GM13976 (cell line): ENCODE measurements at places on chromosomes 3 and 15.
A peak's percentile ranks its signal among the peaks of the same experiment; 100 is the strongest.

DNA sequence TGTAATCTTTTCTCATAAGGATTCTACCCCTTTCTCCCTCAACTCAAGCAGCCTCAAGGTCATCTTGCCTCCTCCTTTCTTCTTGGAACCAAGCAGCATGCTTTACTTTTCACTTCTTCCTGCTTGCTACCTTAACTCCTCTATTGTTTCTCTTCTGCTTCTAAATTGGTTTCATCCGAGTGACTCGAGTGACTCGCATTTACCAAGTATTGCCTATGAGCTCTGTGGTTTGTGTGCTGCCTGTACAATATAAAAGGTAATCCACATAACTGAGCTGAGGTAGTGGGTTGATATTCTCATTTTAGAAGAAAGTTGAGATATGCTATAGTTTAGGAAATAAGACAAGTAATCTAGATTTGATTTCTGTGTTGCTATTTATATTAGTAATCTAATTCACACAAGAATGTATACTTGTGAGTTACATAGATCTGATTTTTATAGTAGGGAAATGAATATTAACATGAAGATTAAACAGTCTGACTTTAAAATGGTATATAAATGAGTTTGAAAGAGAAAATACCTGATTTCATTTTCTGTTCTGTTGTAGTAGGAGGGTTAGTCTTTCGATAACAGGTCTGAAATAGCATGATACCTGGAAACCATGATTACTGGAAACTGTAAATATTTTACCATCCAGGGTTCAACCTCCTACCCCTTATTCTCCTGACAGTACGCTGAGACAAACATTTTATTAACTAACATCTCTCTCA is 5.5 kb downstream of the HHLA2 start:
- no peak for DNase-seq

DNA sequence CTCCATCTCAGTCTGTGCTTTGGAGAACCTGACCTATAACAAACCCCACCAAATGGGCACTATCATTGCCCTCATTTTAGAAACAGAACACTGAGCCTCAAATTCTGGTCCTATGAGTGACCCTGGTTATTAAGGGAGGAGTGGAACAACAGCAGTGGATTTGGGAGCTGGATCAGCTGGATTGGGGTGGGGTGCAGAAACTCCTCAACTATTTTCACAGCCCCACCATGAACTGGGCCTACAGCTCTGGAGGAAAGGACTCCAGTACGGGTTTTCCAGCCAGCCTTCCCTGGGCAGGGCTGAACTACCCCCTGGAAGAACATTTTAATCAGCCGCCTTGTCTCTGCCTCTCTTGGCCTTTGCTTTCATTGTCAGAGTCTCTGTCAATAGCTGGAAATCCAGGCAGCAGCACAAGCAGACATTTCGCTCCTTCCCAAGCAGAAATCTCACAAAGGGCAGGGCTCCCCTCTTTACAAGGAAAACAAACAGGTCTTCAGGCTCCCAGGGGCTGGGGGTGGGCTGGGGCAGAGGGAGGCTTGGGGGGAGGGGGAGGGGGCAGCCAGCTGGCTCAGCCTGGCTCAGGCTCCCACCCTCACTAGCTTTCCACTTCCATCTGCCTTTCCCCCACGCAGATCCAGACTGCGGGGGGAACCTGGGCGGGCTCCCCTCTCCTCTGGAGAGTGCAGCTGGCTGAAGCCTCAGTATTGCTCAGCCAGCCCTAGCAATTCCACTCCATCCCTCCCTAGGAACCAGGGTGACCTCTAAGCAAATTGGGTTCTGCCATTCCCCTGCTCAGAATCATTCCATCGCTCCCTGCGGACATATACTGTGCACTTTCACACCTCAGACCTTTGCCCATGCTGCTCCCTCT is 13.7 kb upstream of the TLE3 start:
- DNase-seq: no peak

GRCh38 chr15:78197632-78198031 is 36.7 kb downstream of the ACSBG1 start:
- no peak for DNase-seq

DNA sequence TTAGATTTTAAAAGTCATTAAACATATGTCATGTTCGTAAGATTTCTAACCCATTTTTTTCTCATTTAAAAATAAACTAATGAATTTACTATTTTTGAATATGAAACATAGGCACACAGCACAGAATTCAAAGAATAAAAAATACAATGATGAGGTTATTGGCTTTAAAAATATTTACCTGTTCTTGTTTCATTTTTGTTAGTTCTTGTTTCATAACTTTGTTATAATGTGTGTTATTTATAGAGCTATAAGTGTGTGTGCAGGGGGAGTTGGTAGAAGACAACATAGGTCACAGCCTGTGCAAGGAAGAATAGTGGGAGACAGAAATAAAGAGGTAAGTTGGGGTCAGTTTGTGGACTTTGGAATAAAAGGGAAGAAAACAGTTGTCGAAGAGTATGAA is 30.8 kb upstream of the NRROS start:
- DNase-seq: no peak

DNA sequence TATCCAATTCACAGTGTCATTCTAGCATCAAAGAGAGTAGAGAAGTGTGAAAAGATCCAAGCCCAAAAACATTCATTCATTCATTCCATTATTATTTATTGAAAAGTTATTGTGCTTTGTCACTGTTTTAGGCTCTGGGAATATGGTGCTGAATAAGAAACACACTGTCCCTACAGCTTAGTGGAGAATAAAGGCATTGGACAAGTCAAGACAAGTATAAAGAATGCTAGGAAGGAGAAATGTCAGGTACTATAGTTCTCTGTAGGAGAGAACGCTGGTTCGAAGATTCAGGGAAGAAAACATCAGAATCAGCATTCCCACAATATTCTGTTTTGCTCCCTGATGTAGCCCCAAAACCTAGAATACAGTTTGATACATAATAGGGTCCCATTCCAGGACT is 128.8 kb upstream of the CHRM5 start:
- DNase-seq: no peak

- DNase-seq: no peak
Measured at GRCh38 chr3:13750215-13750614, 129.7 kb downstream of the WNT7A start.

DNA sequence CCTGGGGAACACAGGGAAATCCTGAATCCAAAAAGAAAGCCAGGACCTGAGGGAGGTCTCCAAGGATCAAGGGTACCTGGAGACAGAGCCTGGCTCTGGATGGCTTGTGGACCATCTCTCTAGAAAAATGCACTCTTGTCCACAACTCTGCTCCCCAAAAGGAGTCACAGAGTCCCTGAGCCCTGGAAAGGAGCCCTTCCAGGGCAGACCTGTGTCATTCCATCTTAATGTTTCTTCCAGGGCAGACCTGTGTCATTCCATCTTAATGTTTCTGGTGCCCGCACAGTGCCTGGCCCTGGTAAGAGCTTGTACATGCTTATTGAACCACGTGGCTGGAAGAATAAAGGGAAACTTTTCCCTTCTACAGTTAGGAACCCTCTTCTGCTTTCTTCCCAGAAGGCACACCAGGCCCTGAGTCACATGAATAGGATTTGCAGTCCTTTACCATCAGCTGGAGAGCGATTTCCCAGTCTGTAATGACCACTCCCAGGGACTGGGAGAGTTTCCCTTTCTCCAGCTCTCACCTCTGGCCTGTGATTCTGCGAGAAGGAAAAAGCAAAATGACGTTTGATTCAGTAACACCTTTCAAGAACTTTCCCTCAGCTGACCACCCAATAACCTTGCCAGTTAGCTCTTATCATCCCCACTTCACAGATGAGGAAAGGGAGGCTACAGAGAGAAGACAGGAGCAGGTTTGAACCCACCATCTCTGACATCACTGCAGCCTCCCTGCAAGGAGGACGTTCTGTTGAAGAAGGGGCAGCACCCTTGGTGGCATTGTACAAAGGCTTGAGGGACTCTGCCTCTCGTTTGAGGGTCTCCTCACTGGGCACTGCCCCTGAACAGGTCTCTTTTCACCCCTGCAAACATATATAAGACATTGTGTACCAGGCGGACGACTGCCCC is 35.8 kb upstream of the SLCO2A1 start:
- DNase-seq: no peak

DNA sequence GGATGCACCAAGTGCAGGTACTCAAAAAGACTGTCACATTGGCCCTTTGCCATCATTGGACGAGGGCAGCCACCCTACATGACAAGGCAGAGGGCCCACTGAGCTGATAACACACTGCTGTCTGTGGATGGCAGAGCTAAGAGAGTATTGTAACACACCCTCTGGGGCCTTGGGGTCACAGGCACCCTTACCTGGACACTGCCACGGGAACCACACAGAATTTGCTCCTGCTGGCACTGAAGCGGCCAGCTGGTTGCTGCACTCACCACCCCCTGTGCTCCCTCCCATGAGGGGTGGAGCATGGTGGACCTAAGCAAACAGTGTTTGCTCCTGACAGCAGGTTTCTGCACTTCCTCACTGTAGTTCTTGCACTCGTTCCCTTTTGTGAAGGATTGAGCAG is 208.2 kb upstream of the SGO1 start:
- no peak for DNase-seq

GRCh38 chr3:32991781-32992180 is 40.3 kb downstream of the CCR4 start:
- DNase-seq: no peak

DNA sequence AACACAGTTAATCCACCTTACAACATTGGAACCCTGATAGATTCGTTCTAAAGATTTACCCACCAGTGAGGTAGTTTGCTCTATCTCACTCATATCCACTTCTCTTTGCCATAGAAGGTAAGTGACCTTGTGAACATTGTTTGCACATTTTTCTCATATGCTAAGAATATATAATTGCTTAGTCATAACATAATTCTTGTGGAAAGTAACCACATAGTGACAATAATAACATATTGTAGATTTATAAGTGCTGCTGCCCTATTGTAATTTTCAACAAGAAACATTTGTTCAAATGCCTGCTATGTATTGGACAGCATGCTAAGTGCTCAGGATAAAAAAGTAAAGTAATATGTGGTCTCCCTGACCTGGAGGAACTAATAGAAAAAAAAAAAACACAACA is 554.2 kb upstream of the KCNMB2 start:
- no peak for DNase-seq

GRCh38 chr3:142651711-142652110 is 55.5 kb downstream of the PLS1 start:
- no peak for DNase-seq

DNA sequence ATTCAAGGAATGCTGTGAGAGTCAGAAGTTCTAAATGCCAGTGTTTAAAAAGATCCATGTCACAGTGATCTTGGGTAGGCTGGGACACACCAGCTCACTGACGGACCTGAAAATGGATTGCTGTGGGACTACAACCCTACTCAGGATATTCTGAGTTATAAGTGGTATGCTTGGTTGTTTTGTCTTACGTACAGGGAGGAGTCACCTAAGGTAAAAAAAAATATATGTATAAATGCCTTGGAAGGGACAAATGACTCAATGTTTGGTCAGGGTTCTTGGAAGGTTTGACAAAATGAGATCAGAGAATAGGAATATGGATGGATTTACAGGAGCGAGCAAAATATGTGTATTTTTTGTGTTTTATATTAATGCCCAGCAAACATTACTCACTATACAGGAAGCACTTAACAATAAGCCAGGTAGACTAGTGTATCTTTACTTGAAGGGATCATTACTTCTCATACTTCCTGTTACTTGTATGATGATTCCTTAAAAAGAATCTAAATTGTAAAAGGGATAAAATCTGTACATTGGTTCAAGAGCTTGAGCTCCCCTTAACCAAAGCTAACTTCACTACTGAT is 767.3 kb downstream of the GBE1 start:
- no peak for DNase-seq

DNA sequence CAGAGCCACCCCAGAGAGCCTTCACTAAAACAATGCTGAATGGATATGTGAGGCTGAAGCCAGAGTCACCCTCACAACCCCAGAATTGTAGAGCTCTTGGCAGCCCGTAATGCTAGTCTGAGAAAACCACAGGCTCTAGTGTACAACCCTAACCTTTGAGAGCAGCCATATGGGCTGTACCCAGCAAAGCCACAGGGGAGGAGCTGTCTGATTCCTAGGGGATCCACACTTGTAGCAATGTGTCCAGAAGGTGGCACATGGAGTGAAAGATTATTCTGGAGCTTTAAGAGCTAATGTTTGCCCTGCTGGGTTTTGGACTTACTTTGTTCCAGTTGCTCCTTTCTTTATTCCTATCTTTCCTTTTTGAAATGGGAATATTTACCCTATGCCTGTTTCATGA is 626.8 kb downstream of the GRM7 start:
- no peak for DNase-seq

DNA sequence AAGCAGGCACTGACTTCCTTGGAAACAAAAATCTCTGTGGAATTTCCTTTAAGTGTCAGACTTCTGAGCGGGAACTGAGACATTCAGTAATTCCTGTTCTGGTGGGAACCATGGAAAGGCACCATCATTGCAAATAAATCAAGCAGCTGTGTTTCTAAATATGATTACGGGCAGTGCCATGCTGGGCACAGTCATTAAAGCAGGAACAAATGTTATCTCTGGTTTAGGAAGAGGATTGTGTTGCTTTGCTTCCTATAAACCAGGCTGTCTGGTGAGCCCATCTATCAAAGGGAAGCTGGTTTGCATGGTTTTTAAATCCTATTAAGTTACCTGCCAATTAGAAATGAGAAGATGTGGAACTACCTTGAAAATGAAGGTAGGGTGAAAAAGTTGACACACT is 86.7 kb downstream of the EBLN2 start:
- no peak for DNase-seq

- DNase-seq: peak; percentile 25
Measured at GRCh38 chr3:144556392-144556791, 584.8 kb downstream of the DIPK2A start.

- DNase-seq: no peak
Measured at GRCh38 chr3:171345107-171345843, 114.9 kb downstream of the TNIK start.

DNA sequence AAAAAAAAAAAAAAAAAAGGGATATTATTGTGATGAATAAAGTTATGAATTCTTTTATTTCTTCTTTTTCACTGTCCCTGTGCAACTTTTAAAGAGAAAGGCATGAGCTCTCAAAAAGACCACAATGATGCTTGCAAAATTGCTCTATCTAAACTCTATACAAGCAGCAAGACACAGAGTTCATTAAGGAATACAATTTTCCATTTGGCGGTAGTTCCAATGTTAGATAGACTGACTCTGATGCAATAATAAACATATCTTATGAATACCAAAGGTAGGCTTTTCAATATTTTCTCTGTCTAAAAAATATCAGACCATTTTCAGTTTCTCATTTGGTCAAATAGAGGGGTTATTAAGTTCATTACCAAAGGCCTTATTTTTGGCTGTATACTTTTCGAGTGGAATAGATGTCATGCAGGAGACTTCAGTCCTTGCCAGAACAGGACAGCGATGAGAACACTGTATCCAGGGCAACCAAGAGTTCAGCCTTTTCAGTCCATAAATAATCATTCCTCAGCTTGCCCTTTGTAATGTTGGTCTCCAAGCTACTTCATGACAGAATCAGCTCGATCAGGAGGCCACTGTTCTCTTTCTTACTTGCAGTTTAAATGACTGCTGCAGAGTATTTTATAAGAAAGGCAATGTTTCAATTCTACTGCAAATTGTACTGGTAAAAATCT is 162.9 kb upstream of the FAM3D start:
- DNase-seq: no peak
